HT1080 (cell line): ENCODE measurements at places on chromosomes 1 and 21.

DNA sequence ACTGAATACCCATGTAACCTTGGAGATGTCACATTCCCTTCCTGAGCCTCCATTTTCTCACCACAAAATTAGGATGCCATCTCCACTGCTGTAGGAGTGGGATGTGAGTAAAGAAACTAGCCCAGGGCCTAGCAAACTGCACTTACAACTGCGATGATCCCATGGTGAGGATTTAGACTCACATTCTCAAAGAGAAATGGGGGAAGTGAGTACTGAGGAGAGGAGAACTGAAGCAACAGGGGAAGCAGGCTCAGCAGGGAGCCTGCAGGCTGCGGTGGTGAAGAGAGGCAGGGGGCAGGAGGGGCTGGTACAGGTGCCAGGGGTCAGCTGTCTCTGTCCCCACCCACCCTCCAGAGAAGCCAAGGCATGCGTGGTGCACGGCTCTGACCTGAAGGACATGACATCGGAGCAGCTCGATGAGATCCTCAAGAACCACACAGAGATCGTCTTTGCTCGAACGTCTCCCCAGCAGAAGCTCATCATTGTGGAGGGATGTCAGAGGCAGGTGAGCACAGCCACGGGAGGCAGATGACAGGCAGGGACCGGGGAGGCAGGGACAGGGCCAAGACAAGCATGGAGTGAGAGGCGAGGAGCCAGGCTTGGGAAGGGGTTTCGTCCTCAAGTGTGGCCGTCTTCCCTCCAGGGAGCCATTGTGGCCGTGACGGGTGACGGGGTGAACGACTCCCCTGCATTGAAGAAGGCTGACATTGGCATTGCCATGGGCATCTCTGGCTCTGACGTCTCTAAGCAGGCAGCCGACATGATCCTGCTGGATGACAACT lies 16.4 kb upstream of the ATP1A4 start:
- DNase-seq, result no peak

DNA sequence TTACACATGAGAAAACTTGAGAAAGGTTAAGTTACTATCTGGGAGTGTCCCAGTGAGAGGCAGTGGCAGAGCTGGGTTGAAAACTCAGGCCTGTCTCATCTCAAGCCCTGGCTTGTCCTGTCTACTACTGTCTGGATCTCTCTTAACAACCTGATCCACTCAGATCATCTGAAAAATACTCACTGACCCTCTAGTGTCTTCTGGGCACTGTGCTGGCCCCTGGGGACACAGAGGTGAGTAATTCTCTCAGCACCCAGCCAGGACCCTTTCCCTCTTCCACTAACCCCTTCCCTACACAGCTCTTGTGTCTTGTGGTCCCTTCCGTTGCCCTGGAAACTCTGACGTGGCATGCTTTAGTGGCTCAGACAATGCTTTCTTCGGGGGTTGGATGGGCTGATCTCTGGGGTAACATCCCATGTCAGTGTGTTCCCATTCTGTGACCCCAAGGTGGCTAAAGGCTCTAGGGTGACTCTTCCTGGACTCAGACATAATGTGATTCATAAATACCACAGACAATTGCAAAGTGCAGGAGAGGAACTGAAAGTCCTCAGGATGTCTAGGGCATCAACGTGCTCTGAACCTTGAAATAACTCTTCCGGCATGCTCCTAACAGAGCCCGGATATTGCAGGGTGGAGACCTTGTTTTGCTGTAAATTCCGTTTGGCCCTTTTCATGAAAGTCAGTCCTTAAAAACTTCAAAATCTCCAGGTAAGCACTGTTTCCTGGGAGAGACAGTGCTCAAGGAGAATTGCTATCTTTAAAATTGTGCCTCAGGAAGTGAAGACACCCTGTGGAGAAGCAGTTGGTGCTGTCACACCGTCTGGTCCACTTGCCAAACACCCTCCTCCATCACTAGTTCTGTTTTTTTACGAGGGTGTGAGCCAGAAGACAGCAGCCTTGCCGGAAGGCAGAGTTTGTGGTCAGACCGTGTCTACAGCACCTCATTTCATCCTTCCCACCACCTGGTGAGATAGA lies 4.0 kb downstream of the SHISAL2A start:
- peak; percentile 11 for DNase-seq

DNA sequence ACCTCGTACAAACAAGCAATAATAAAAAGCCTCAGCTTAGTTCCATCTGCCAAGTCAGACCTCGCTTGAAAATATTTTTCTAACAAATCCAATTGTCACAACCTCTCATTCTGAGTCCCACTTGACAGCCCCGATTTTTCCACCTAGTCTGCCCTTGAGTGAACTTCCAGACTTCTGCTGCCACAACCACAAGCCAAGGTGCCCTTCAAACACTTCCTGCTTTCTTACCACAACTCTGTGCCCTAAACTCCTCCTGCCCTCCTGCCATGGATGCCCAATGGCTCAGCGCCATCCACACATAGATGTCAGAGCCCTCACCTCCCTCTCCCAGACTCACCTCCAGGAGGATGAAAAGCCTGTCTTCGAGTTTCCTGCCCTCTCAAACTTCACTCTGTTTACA lies 3.9 kb downstream of the TMPRSS2 start:
- DNase-seq, result no peak

GRCh38 chr1:9852004-9852403 lies 28.2 kb upstream of the CLSTN1 start:
- no peak for DNase-seq

DNA sequence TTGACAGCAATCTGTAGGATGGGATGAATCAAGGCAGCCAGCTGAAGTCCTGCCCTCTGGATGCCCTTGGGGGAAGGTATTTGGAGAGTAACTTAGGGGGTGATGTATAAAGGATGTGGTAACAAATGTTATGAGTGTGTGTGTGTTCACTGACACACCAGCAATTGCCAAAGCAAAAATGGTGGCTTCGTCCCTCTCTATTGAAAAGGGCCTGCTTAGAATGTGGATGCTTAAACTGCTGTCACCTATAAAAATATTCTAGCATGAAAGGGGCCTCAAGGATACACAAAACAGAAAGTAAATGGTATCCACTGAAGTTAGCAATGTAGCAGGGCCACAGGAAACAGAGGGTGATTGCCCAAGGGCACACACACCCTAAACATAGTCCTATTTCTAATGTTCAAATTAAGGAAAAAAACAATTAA lies 15.1 kb upstream of the AIM2 start:
- peak; percentile 80 for DNase-seq

- DNase-seq, result no peak
Observed at GRCh38 chr1:54995013-54995760, 3.5 kb upstream of the BSND start.

GRCh38 chr1:220045356-220046051 lies 801 bp downstream of the EPRS1 start:
- peak; percentile 7 for DNase-seq

DNA sequence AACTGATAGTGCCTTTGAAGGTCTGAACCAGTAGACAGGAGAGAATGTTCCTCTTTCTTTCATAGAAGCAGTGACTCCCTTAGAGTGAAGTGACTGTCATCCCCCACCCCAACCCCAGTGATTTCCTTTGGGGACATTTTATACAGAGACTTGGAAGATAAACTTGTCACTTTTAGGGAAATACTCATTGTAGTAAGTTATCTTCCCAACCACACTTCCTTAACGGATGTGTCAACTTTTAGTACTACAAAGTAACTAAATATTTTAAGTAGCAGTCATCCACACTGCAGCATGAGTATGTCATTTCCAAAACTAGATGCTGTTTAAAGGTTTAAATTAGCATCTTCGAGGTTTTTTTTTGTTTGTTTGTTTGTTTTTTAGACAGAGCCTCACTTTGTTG lies 13.7 kb downstream of the LRRC8B start:
- DNase-seq, result no peak

DNA sequence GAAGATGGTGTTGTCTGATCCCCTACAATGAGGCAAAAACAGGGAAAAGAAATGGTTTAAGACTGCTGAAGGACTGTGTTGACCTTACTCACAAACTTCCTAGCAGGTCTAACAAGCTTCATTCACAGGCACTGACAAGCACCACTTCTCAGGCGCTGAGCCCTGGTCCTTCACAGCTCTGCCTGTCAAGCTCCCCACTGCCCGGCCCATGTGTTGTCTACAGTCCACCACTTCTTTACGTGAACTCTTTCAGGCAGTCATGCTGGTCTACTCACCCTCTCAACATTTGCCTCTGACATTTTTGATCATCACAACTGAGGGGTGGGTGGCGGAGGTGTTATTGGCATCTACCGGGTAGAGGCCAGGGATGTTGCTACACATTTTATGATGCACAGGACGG lies 40.7 kb upstream of the MYBPHL start:
- DNase-seq, result no peak

GRCh38 chr1:53259932-53260331 lies 21.6 kb upstream of the MAGOH start:
- DNase-seq, result no peak

DNA sequence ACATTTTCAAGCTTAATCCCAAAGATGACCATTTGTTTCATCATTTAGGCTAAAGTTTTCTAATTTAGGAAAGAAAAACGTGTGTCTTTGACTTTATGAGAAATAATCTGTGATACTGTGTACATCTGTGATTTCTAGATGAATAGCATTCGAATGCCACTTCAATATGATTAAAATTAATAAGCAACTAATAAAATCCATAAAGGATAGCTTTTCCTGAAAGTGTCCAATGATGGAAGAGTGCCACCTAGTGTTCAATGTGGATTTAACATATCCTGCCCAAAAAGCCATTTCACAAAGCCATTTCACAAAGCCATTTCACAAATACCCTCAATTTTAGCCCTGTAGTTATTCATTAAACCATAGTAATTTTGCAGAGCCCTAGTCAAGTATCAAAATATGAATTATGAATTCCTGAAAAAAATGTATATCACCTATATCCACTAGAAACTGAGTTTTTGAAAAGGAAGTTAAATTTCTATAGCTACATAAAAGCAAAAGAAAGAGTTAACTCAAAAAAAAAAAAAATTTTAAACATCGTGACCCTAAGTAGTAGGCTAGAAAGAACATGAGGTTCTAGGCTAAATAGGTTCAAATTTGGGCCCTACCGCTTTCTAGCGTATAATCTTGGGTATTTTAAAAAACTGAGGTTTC lies 19.1 kb downstream of the NME7 start:
- peak; percentile 36 for DNase-seq

DNA sequence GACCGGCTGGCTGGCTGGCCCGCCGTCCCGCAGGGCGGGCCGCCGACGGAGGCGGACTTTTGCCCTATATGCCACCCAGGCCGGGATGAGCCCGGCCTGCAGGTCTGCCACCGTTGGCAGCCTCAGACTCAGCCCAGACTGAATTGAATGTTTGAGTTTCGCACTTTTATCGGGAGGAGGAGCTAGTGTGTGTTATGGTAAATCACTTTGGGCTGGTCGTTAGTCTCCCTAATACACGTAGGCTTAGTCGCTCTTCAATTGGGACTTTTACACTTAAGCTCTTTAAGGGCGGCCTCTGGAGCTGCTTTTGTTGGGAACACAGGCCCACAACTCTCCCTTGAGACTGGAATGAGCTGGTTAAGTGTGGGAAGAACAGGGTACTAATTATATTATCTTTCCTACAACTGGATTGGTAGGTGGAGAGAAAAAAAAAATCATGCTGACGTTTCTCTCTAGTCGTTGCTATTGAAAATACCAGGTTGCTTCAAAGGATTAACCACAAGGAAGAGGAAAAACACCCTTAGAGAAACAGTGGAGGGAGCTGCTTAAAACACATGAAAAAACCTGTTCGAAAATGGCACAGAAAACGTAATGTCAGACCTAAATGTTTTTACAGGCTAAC lies 1.4 kb upstream of the IRF2BP2 start:
- peak; percentile 88 for DNase-seq

- no peak for DNase-seq
Observed at GRCh38 chr1:153277852-153278251, 18.4 kb downstream of the LORICRIN start.

DNA sequence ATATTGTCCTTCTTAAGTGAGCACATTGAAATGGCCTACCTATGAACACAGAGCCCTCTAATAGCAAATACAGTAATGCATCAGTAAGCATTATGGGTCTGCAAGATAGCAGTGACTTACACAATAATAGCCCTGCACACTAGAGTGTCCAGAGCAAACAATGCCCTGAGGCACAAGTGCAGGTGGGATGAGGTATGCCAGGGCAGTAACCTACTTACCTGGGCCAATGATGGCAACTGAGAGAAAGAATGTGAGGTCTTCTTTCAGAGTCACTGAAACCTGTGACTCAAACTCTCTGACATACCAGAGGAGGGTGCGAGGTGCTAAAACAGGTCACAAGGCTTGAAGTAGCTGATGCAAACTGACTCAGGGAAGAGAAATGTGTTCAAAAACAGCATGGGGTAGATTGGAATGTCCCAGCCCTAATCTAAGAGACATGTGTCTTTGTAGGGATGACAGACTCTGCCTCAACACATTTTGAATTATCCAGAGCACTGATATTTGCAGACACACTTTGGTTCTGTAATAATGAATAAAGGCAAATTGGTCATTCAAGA lies 168.5 kb upstream of the RUNX1 start:
- DNase-seq, result peak; percentile 94

DNA sequence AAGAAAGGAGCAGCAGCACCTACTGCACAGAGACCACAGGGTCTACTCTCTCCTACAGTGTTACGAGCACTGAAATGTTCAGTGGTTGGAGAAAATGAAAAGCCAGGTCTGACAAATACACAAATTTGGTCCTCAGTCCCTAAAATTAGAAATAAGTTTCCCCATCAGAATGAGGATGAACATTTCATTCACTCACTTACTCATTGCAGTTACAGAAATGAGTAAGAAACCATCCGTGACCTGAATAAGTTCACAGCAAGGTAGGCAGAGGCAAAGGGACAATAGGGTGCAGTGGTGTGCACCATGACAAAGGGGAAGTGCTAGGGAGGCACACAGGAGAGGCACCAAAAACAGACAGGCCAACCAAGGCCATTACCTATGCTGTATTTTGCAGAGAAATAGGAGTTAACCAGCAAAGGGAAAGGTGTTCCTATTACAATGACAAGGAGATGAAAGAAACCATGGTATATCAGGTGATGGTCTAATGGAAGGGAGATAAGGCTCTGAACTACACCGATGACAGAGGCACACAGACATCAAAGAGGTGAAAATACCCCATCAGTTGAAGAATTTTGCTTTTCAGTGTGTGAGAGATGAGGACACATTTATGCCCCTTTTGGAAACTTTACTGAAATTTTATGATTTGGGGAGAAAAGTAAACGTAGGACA lies 29.4 kb downstream of the VAV3 start:
- peak; percentile 23 for DNase-seq

DNA sequence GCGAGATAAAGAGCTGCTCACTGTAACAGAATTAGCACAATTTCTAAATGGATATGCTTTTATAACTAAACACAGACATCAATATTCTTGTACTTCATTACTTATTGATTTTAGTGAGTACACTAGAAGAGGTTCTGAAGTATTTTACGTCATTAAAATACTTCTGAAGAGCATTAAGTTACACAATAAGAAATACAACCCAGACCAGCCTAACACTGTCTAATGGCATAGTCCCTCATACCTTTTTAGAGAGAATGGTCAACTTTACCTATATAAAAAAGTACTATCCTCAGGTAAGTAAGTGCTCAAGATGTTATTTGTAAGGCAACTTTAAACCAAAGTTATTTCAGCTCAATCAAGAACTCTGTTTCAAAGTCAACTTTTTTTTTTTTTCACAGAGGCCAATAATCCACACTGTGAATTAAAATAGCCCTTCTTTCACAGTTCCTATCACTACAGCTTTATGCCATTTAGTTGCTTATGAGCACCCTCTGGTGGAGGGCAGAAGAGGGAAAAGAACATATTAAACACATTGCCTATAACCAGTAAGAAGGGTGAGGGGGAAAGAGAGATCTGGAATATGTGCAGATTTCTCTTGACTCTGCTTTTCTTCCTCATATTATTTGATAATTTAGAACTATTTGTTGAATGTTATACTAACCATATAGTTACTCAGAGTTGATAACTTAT lies 182.1 kb upstream of the DMRTA2 start:
- DNase-seq, result peak; percentile 42
